SJSA1 (cell line): ENCODE measurements at places on chromosomes 12 and 14. TPM values are rescaled to one million over a fixed set of nuclear protein-coding genes. Genes with fewer than 3 reads are reported as not detected.

DNA sequence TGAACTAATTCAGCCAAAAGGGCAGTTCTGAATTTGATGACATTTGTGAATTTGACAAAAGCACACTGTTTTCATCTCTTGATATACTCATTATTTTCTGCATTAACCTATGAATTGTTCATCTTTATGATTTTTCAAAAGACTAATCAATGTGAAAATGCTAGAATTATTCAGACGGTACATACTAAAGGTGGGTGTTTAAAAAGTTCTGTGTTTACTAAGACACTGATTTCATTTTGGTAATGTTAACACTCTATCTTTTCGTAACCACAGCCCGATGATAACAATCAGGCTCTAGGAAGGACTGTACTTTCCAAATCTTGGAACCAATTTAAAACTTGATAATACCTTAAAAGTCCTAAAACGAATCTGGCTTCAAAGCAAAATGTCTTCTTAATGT is 9.4 kb downstream of the AKAP5 start:
- DNase-seq: no peak

- DNase-seq: no peak
Observed at GRCh38 chr12:102197789-102198188, at the start of gene PMCH. Gene PMCH, minus strand, starts transcription at chr12:102197833. Its CDS starts 63 bp downstream, at chr12:102197770.

SALL2 gene
- 0.09 and 0.21 TPM in 2 replicates for total RNA-seq

DNA sequence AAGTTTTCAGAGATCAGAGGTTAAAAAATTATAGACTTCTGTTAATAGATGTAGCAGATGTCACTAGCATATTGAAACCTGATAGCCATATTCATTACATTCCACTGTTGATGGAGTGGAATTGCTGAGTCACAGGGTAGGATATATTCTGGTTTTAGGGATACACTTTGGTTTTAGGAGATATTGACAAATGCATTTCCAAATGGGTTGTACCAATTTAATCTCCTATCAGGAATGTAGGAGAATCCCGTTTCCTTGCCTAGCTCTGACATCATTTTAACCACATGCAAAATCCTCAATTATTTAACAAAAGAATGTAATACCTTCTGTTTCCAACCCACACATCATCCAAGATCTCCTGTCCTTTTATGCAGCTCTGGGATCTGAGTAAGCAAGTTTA is 30.7 kb upstream of the ESR2 start:
- DNase-seq: no peak

RTL1 gene
- total RNA-seq: not detected in 2 replicates

DNA sequence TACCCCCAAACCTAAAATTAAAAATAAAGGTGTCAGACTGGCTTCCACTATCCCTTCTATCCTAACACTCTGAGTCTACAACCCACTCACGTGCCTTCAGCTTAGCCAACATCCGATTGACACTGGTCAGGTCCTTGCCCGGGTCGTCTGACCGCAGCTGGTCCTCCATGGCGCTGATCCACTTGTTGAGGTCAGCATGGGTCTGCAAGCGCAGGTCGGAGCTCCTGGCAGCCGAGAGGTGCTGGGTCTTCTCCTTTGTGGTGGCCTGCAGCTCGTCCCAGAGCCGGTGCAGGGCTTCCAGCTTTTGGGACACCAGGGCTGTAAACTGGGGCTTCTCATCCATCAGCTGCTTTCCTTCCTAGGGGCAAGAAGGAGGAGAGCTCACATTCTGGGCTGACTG is 78.0 kb downstream of the PLEKHG3 start:
- no peak for DNase-seq

GRCh38 chr14:38078393-38078792 is 129.3 kb upstream of the SSTR1 start:
- DNase-seq: no peak

- DNase-seq: no peak
Observed at GRCh38 chr12:94127239-94128131, 20.9 kb upstream of the PLXNC1 start.

GRCh38 chr14:86124328-86124727 is 594.4 kb downstream of the FLRT2 start:
- no peak for DNase-seq

EML1 gene
- total RNA-seq: 86.7 and 94.7 TPM in 2 replicates

GRCh38 chr12:58217130-58217529 is 275.8 kb downstream of the ATP23 start:
- DNase-seq: no peak

DNA sequence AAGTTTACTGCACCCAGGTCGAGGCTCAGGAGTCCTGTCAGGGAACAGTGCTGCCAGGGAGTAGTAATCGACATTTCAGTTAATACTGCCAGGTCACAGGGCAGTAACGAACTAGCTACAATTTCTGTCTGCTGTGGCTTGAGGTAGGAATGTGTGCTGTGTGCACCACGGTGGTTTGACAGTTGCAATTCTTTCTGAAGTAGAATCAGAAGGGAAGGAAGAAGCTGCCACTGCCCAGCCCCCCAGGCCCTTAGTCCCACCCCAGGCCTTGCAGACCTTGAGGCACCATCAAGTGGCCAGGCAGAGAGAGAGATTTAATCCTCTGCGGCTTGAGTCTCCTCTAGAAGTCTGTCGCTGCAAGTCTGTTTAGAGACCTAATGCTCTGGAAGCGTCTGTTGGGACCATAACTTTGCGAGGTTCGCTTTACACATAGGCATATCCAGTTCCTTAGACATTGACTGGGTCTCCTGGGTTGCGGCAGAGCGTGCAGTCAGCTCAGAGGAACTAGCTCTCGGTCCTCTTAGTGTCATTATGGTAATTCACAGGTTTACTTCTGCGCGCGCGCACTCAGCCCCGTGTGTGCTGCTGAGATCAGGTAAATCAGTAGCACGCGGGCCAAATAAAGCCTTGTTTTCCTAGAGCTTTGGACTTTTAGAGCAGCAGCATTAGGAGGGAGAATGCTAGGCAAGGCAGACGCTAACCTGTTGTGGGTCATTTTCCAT is 9.8 kb downstream of the NKX2-1 start:
- DNase-seq: no peak

GRCh38 chr14:68977718-68978171 is 1.4 kb downstream of the ACTN1 start:
- peak; percentile 96 for DNase-seq

GRCh38 chr12:26499979-26500640 is 304.7 kb downstream of the SSPN start:
- no peak for DNase-seq

GRCh38 chr14:37813732-37814131 is 218.3 kb downstream of the TTC6 start:
- DNase-seq: no peak

DNA sequence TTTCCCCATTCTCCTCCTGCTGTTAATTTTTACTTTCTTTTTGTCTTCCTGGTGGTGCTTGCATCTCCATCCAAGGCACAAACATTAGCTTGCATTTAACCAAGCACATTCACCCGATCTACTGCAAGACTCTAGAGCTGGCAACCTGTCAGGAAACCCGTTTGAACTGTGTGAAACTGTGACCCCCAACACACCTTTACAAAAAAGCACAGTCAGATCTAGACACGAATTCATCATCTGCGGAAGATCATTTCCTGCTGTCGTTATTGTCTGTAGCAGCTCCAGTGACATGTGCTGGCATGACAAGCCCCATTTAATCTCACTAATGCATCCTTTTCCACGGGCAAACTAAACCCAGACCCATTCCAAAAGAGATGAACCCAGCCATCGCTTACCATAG is 340.5 kb downstream of the VRK1 start:
- no peak for DNase-seq
